HepG2 (cell line): ENCODE measurements at places on chromosomes 12 and 14. TPM values are rescaled to one million over a fixed set of nuclear protein-coding genes. Genes with fewer than 3 reads are reported as not detected.

DNA sequence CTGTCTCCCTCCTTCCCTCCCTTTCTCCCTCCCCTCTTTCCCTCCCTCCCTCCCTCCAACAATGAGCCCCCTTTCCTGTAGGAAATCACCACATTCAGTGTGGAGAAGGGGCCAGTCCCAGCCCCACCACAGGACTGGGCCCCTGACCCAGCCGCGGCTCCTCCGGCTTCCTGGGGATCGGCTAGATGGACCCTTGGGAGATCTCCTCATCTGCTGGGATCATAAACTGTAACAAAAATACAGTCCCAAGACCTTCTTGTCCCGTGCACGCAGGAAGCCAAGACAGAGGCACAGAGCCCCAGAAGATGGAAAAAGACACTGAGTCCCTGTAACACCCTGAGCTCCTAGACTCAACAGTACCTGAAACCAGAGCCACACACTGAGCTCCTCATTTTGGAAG lies 23.9 kb downstream of the DIO3 start:
- no peak for DNase-seq

- DNase-seq, result no peak
Measured at GRCh38 chr12:120438495-120439198, 734 bp downstream of the COX6A1 start.

The KCNC2 gene
- polyA plus RNA-seq, result not detected in 2 replicates

The THAP2 gene
- 5.0 and 5.2 TPM in 2 replicates for polyA plus RNA-seq

The LRRC10 gene
- polyA plus RNA-seq, result not detected in 2 replicates

GRCh38 chr14:63269561-63270225 lies 49.0 kb downstream of the GPHB5 start:
- no peak for DNase-seq

DNA sequence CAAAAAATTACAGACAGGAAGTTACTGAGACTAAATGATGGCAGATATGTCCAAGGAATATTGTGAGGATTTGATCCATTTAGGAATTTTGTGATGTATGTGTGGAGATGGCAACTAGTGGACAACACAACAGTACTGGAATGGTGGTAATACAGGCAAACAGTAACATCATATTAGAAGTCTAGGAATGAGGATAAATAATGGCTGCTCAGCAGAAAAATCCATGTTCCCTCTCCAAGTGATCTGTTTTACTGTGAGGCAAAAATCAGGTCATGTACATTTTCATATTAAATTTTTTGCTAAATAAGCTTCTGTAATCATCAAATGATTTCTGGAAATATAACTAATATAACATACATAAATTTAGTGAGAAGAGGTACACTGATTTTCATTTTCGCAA lies 108.4 kb downstream of the MED13L start:
- DNase-seq, result no peak
